NCI-H69 (cell line): ENCODE measurements at places on chromosomes 3 and 15.

GRCh38 chr3:39216176-39216790 is 23.9 kb upstream of the XIRP1 start:
- DNase-seq = no peak

GRCh38 chr3:184284696-184285095 is 8.9 kb downstream of the ECE2 start:
- DNase-seq = peak; percentile 91

GRCh38 chr3:182760576-182761164 is 32.6 kb upstream of the ATP11B start:
- DNase-seq = no peak

- DNase-seq = no peak
Measured at GRCh38 chr15:93488296-93488713, 399.3 kb upstream of the RGMA start.

DNA sequence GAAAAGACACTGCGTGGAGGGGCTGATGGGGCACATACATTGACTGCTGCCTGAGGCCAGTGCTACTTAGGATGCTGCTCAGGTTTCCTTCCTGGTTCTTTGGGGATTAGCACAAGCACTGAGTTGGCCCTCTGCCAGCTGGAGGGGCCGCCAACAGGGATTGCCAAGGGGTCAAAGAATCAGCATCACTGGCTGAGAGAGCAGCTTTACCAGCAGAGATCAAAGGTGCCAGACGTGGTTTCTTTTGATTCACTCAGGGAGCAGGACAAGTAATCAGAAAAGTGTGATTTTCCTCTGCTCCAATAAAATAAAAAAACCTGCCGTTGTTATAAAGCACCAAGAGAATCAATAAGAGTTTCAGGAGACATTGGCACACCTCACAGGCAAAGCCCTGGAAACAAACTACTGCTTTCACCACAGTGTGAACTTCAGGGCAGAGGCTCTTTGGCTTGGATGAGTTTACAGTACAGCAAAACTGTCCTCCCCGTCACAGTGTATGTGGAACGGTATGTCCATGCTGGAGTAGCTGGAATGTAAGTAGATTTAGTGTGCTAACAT is 45.8 kb upstream of the FSIP1 start:
- peak; percentile 97 for DNase-seq

- no peak for DNase-seq
Measured at GRCh38 chr15:63244399-63244798, 33.0 kb upstream of the APH1B start.

DNA sequence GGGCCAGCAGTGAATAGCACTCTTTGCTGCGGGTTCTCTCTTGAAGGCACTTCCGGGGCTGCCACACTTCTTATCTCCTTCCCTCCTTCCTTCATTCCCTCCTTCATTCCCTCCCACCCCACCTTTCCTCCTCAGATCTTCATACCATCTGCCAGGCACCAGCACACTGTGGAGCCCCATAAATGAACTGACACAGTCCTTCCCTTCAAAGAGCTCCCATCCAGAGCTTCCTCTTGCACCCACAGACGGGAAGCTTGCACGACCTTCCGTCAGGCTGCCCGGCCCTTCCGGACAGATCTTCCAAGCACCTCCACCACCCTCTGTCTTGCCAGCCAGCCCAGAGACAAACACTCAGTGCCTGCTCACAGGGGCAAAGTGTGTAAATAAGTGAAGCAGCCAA is 65.4 kb upstream of the HERC1 start:
- DNase-seq = no peak

DNA sequence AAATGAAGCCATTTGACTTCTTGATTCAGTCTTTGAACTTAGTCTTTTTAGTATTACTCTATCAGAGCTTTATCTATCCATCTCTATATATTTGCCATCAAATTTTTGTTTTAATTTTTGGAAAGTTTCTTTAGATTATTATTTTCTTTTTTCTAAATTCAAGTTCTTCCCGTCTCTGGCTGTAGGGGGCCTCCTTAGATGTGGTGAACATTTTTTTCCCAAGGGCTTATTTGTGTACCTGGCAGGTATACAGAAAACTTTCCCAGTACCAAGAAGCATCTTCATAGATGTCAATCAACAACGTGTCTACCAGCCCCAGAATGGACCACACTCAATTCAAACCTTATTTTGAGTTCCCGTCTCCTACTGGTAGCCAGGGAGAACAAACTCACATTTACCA is 486.8 kb upstream of the CNTN4 start:
- peak; percentile 10 for DNase-seq

DNA sequence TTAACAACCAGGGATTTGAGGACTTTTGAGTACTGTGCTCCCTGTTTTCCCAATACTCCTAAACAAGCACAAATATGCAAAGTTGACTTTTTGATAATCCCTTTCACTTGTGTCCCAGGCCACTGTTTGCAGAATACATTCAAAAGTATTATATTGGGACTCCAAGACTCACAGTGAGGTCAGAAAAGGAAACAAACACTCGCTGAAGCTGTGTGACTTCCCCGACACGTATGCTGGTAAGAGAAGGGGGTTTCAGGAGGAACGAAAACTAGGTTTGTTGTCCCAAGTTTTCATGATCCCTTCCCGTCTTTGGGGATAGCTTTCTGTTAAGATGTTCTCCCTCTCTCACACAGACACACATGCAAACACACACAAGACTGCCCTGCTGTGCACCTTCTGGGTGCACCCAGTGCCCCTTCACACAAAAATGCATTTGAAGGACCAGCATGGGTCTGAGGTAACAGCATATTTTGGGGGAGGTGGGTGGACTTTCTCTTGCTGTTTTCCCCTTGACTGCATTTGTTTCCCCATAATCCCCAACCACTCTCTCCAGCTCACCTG is 225.2 kb upstream of the PRICKLE2 start:
- no peak for DNase-seq

DNA sequence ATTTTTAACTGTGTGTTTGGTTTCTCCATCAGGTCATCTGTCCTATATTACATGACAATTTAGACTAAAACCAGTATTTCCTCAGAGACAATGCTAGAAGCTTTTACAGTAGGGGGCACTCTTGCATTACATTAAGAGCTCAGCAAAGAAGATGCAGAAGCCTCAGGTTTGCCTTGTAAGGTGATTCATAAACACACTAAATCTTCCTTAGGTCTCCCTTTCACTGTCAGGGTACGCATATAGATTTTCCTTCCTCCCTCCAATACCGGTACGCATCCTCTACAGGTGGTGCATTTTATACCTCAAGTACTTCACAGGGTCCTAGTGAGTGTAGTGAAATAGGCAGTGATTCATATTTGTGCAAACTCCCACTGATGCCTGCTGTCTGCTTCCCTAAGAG is 46.5 kb downstream of the CD86 start:
- DNase-seq = peak; percentile 68

DNA sequence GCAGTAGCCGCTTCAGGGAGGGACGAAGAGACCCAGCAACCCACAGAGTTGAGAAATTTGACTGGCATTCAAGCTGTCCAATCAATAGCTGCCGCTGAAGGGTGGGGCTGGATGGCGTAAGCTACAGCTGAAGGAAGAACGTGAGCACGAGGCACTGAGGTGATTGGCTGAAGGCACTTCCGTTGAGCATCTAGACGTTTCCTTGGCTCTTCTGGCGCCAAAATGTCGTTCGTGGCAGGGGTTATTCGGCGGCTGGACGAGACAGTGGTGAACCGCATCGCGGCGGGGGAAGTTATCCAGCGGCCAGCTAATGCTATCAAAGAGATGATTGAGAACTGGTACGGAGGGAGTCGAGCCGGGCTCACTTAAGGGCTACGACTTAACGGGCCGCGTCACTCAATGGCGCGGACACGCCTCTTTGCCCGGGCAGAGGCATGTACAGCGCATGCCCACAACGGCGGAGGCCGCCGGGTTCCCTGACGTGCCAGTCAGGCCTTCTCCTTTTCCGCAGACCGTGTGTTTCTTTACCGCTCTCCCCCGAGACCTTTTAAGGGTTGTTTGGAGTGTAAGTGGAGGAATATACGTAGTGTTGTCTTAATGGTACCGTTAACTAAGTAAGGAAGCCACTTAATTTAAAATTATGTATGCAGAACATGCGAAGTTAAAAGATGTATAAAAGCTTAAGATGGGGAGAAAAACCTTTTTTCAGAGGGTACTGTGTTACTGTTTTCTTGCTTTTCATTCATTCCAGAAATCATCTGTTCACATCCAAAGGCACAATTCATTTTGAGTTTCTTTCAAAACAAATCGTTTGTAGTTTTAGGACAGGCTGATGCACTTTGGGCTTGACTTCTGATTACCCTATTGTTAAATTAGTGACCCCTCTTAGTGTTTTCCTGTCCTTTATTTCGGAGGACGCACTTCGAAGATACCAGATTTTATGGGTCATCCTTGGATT is at the start of gene MLH1:
Gene MLH1 (plus strand): TSS at position 193 of the 958 bp plus-strand sequence. CDS start 30 bp downstream, at position 223.
- no peak for DNase-seq

DNA sequence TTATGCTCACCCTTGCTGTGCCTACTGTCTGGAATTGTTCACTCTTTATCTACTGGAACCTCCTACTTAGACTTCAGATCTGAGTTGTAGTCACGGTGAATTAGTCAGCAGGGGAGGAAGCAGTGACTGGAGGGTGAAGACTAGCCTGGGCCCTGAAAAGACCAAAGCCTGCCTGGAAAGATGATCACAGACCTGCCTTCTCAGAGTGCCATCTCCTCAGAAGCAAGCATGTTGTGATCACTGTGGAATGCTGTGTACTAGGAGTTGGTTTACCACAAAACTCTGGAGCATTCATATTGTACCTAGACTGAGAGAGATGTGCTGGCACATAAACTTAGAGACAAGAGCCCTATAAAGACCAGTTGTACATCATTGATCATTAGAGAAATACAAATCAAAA is 100.7 kb upstream of the SCN10A start:
- no peak for DNase-seq

- no peak for DNase-seq
Measured at GRCh38 chr3:191476066-191476772, 15.3 kb downstream of the PYDC2 start.

- DNase-seq = no peak
Measured at GRCh38 chr15:95875121-95875643, 455.3 kb upstream of the NR2F2 start.

DNA sequence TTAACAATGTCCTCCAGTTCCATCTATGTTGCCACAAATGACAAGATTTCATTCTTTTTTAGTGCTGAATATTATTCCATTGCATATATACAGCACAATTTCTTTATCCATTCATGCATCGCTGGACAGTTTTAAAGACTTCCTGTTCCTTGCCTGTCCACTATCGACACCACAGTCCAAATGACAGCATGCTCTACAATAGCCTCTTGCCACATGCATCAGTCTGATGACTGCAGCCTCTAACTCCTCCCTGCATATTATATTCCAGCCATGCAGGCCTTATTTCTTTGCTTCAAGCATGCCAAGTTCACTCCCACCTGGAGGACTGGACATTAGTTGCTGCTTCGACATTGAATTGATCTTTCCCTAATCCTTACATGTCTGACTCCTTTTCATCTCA is 306.2 kb downstream of the FOXP1 start:
- DNase-seq = no peak

GRCh38 chr15:73046073-73046472 is 6.2 kb upstream of the NEO1 start:
- DNase-seq = no peak

- no peak for DNase-seq
Measured at GRCh38 chr3:115187149-115187757, 40.2 kb upstream of the ZBTB20 start.

GRCh38 chr3:61117045-61117898 is 134.0 kb downstream of the FHIT start:
- DNase-seq = peak; percentile 81

GRCh38 chr3:64166584-64167162 is 58.6 kb downstream of the PRICKLE2 start:
- DNase-seq = peak; percentile 48
